ENCODE measurements at places on chromosomes 12 and 14. TPM values are rescaled to one million over a fixed set of nuclear protein-coding genes. Genes with fewer than 3 reads are reported as not detected.

DNA sequence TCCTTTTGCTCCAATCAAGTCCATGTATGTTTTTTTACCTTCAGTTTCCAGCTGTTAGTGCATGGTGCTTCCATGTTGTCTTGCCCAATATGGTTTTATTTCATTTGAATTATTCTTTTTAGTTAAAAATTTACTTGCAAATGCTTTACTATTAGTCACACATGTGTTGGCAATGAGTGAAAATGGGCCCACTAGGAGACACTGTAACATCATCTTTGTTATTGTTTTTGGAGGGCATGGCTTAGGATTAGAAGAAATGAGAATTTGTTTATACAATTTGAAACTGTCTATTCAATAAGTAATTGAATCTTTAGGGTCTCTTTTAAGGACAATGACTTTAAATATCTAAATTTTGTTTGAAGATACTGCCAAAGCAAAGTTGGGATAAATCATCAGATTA, 133.7 kb downstream of the BRMS1L start:
- no peak for DNase-seq

GRCh38 chr14:101595349-101595748, 34.1 kb downstream of the DIO3 start:
- DNase-seq, result no peak

- DNase-seq, result no peak
Observed at GRCh38 chr14:52876311-52876710, 74.5 kb downstream of the FERMT2 start.

GRCh38 chr12:3622822-3623690, 129.9 kb downstream of the CRACR2A start:
- no peak for DNase-seq

DNA sequence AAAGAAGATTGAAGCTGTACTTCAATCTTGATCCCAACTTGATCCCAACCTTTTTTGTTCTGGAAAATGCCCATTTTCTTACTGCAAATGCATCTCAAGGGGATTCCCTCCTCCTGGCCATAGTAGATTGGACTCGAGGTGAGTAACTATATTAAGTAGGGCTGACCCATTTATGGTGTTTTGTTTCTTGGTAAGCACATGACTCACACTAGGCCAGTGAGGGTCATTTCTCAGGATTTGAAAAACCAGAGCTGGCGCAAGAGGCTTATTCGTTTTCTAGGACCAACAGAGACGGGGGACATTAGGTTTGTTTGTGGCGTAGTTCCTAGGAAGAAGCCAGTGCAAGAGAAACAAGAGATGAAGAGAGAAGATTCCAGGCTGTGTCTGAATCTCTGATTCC, 51.4 kb downstream of the MRPL42 start:
- DNase-seq, result no peak

GRCh38 chr12:49868449-49868848, 25.5 kb upstream of the BCDIN3D start:
- no peak for DNase-seq

ZNF26 gene
- 18.0 TPM for total RNA-seq

CGRRF1 gene
- 31.9 TPM for total RNA-seq

HEBP1 gene
- 67.8 TPM for total RNA-seq

SERPINA12 gene
- total RNA-seq, result not detected

IAPP gene
- not detected for total RNA-seq

All from sciatic nerve (tissue), 2 donors.